Spinal cord (tissue), 10 donors: ENCODE measurements at places on chromosomes 2 and 18.

DNA sequence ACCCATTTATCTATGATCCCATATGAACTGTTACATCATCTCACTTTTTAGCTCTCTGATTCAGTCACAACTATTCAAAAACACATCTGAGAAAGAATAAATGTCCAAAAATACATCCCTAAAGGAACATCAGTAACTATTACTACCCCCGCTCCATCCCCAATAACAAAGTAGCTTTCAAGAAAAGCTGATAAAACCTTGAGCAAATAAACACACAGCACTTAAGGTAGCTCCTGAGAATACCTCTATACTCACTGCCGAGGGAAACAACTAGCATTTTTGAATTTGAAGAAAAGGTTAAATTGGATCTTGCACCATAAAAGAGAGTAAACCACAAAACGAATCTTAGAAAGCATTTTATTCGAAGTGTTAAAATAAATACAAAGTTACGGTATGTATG, 63.4 kb downstream of the PMAIP1 start:
- DNase-seq, result no peak

DNA sequence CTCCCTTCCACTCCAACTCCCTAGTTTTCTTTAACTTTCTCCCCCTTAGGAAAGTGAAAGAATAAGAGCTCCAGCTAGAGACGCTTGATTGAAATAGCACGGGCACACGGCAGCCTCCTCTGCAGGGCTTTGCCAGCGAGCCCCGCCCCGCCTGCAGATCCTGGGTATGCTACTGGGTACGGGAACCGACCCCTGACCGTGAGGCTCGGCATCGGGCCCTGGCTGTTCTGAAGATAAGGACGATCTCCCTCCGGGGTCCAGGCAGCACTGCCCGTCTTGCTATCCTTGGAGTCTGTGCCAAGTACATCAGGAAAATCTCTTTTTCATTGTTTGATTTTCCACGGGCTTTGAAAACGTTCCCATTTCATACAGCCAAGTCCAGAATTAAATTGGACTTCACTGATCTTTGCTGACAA, 284.5 kb downstream of the MTX2 start:
- DNase-seq, result peak; percentile 43

GRCh38 chr2:190930411-190930810, 49.8 kb downstream of the GLS start:
- no peak for DNase-seq

DNA sequence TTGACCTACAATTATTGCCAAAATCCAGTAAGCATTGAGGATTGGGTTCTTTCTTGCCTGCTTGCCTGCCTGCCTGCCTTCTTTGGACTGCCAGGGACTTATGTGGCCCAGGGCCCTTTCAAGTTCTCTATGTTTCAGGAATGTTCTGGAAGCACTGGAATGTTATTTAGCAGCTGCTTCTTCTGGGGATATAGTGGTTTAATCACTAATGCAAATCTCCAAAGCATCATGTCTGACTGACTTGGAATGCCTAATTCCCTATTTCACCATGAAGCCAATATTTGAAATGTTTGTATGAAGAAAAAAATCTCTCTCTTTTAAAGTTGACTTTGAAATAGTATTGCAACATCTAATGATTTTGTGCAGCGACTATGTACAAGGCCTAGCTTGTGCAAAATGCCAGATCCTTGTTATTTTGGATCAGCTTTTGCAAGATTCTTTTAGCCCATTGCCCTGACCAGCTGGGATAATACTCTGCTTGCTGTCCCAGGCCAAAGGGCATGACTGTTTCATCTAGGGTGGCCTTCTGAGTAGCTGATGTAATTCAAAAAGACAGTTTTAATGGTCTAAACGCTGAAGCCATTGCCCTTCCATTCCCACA, 204.6 kb downstream of the RND3 start:
- peak; percentile 26 for DNase-seq

GRCh38 chr2:164835302-164835701, 6.3 kb downstream of the COBLL1 start:
- no peak for DNase-seq

DNA sequence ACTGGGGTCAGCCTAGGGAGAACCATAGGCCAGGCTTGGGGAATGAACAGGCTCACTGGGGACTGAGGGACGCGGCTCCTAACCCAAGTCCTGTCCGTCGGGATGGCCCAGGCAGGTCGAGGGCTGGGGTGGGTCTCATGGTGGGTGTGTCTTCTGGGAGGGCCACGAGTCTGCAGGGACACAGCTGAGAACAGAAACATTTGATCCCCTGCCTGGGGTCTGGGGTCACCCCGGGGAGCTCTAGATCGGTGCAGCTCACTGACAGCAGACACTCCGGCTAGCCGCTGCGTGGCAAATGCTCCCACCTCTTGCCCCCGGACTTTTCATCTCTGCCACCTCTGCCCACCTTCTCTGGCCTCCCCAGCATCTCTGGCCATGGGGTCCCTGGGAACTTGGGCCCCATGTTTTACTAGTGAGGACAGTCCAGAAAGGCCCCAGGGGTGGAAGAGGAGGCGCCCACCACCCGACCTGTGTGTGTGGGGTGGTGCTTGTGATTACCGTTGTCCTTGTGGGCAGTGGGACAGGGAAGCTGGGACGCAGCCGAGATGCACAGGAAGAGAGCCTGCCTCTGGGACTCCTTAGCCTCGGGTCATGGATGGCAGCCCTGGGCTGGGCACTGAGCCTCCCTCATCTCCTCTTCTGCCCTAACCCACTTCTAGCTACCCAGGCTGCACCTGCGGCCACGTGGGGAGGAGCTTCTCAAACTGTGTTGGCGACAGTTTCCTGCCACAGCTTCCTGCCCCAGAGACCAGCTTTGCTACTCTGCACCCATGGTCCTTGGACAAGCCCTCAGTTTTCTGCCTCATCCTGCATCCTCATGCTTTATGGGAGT, 4.9 kb downstream of the ZAP70 start:
- DNase-seq, result no peak

DNA sequence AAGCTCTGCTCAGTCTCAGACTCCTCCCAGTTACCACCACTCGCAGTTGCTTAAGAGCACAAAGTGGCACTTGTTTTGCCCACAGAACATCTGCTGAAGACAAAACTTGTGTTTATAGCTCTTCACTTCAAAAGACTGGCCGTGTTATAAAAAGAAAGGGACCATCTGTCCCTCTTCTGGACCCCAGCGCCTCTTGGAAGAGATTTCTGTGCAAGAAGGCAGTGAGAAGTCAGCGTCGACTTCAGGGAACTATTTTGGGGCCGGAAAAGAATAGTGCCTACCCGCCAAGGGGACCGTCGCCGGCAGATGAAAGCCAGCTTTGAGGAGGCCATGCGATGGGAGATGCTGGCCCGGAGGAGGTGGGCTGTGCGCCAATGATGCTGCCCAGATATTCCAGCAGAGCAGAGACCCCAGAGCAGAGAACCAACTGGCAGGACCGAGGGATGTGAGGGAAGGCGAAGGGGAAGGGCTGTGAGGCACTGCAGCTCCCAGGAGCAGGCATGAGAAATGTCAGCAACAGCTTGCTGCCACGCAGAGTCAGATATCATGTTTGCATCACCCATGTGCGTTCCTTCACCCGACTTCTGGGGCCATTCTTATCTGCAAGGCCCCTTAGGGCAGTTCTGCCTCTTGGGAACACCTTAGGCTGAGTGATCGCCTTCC, 270.9 kb downstream of the ATAD2B start:
- DNase-seq, result peak; percentile 59
